ENCODE measurements at places on chromosomes 1 and 21. TPM values are rescaled to one million over a fixed set of nuclear protein-coding genes. Genes with fewer than 3 reads are reported as not detected.

SAMSN1 gene
- polyA plus RNA-seq: 6.4 TPM

SPRR5 gene
- polyA plus RNA-seq: not detected

CD48 gene
- polyA plus RNA-seq: 126 TPM

DNA sequence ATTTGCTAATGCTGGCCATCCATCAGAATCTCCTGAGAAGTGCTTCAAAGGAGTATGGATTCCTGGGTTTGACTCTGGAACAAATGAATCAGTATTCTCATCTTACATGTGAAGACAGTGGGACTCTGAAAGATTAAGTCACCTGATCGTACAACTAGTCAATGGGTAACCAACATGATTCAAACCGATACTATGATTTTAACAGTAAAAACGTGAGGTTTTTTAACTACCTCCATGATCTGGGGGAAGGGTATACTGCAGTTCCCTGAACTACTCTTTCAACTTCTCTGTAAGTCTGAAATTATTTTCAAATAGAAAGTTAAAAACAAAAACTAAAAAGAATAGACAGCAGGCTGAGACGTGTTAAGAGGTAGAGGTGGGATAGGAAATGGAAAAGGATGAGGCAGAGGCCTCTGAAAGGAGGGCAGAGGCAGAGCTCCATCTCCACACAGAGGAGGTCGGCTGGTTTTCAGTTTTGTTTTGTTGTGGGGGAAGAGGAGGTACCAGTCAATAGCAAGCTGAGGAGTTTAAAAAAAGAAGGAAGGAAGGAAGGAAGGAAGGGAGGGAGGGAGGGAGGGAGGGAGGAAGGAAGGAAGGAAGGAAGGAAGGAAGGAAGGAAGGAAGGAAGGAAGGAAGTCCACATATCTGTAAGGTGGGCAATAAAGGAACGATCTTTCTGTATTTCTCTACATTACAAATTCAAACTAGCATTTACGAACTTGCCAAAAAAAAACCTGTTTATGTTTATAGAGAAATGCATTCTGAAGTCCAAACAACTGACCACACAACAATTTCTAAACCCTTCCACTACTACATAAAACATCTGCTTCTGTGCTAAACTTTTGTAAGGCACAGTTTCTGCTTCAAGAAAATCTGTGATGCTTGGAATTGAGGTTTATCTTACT is 213.1 kb downstream of the RERE start:
- H3K27ac ChIP-seq: no peak overlapping the region
- no peak overlapping the region for H3K4me3 ChIP-seq
- DNase-seq: peak; percentile 76
- no peaks in the 10 kb centered on the region for H3K27me3 ChIP-seq
- peaks cover 28% of the 10 kb centered on the region for H3K4me1 ChIP-seq
